ENCODE measurements at places on chromosomes 7 and 10.

- DNase-seq, result no peak
Observed at GRCh38 chr7:2540641-2541051, 14.7 kb downstream of the BRAT1 start.

- no peak for DNase-seq
Observed at GRCh38 chr7:64959072-64959747, 31.6 kb downstream of the ZNF117 start.

GRCh38 chr7:112022128-112022527 lies 184.1 kb downstream of the DOCK4 start:
- DNase-seq, result no peak

GRCh38 chr7:38393874-38394273 lies 120.4 kb upstream of the TARP start:
- DNase-seq, result no peak

DNA sequence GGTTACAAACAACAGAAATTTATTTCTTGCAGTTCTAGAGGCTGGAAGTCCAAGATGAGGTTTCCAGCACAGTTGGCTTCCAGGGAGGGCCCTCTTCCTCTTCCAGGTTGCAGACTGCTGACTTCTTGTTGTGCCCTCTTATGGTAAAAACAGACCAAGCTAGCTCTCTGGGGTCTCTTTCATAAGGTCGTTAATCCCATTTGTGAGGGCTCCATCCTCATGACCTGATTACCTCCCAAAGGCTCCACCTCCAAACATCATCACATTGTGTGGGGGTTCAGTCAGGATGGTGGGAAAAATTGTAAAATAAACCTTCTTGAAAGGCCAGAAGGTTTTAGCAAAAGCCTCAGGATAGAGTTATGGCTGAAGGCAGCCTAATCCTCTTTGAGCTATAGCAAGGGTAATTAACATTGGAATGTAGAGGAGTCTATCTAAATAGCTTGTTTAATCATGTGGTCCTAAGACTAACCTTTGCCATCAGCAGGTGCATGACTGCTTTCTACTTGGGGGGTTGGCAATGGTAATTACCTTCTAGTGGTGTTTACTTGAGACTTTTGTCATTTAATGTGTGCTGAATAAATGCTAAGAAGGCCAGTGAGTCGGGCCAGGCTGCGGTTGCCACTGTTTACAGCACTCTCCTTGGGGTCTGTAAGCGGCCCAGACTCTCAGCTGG lies 80.8 kb downstream of the PPP1R17 start:
- no peak for DNase-seq

DNA sequence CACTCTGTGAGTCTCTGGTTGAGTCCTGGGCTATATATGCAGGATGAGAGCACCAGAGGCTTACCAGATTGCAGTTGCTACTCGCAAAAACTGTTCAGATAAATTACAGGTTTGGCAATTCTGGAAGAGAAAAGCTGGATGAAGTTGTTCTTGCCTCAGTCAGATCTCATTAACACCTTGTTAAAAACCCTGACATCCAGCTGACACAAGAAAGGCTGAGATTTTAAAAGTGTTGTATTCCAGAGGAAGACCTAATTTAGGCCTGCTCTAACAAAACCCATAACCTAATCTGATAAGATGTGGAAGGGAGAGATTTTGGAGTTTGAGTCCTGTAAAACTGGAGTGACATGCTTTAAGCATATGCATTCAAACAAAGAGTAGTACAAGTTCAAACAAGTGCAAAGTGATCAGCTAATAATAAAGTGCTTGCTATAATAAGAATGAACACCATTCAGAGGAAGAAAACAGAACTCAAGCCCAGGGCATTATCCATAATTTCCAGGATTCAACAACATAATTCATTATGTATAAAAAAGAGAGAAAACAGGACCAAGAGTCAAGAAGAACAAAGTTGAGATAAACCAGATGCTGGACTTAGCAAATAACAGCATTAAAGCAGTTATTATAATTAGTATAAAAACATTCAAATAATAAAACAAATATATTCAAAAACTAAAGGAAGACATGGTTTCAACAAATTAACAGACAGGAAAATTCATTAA lies 135.5 kb downstream of the CD36 start:
- no peak for DNase-seq

- DNase-seq, result no peak
Observed at GRCh38 chr10:92081641-92082040, 158.1 kb downstream of the BTAF1 start.

- DNase-seq, result no peak
Observed at GRCh38 chr7:75655536-75655935, 83.2 kb downstream of the HIP1 start.

DNA sequence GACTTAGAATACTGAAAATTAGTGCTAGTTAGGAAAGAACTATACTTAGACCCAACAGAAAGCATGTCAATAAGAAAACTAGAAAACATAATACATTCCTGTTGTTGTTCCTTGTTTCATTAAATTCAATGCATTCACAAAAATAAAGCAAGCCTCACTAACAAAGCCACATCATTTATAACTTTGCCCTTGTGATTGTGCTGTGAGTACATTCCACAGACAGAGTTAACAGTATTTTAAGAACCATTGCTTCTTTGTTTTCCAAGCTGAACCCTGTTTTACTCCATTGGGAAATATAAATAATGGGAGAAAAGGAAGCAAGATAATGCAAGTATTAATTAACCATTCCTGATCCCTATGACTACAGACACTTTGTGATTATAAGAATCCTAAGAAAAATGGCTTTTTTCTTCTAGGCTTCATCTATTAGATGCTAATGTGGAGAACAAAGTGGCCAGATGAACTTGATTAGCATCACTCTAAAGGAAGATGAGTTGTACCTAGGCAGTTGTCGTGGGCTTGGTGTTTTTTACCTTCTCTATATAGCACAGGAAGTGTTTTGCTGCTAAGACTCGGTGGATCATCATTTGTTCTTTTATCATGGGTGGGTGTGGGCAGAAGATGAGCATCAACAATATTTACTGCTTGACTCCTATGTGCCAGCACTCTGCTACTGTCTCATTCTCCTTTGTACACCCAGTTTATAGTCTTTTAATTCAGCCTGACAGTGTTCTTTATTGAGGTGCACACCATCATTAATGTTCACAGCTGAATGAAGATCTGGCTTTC lies 34.2 kb upstream of the ZNRF2 start:
- no peak for DNase-seq

DNA sequence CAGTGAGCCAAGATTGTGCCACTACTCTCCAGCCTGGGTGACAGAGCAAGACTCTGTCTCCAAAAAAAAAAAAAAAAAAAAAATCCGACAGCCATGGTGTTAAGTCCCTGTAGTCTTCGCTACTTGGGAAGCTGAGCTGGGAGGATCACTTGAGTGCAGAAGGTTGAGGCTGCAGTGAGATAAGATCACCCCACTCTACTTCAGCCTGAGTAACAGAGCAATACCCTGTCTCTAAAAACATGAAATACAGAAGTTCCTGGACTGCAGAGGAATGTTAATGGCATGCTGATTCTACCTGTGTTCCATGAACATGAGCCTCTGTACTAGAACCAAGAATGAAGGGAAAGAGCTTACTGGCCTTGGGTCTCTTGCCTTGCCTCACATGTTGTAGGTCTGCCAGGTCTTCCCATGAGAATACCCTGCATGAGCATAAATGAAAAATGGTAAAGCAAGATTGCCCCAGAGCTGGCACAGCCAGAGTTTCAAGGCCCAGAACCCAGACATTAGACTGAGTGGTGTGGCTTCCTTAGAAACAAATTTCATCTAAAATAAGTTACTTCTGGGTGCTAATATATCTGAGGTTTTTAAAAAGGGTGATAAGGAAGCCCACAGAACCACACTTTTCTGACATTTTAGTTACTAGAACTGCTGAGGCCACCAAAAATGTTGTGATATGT lies 8.6 kb downstream of the YAE1 start:
- DNase-seq, result no peak

DNA sequence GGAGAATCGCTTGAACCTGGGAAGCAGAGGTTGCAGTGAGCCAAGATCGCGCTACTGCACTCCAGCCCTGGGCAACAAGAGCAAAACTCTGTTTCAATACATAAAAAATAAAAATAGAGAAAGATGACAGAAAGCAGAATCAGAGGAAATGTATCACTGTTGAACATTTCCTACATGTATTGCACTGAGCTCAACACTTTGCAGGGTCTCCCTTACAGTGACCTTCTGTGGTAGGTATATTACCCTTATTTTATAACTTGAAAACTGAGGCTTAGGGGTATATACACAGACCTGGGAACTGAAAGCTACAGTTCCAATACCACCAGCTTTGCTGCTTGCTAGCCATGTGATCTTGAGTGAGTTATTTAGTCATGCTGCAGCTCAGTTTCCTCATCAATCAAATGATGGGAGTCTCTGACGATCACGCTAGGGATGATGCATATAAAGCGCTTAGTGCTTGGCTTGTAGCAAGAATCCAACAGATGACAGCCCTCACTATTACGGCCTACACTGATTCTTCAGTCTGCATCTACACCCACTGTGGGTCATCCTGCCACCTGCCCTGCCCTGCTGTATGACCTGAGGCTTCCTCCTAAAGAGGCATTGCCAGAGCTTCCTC lies 99.0 kb downstream of the PDE1C start:
- DNase-seq, result no peak

DNA sequence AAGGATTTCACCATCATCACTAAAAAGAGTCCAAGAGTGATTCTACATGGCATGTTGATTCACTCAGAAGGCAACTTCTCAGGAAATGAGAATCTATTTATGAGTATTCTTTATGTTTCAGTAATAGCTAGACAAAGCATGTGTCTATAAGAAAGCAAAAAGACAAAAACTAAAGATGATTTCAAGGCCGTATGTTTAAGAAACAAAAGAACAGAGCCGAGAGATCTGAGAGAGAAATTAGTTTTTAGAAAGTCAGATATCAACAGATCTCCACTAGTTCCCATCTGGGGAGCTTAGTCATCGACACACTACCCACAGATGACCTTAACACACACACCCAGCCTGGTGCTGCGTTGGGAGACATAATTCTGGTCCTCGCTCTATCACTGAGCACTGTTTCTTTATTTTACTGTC lies 21.0 kb downstream of the PIP4K2A start:
- DNase-seq, result no peak

GRCh38 chr7:41029072-41029499 lies 673.8 kb downstream of the INHBA start:
- DNase-seq, result no peak

- DNase-seq, result peak; percentile 24
Observed at GRCh38 chr7:17369691-17370426, 71.4 kb downstream of the AHR start.

DNA sequence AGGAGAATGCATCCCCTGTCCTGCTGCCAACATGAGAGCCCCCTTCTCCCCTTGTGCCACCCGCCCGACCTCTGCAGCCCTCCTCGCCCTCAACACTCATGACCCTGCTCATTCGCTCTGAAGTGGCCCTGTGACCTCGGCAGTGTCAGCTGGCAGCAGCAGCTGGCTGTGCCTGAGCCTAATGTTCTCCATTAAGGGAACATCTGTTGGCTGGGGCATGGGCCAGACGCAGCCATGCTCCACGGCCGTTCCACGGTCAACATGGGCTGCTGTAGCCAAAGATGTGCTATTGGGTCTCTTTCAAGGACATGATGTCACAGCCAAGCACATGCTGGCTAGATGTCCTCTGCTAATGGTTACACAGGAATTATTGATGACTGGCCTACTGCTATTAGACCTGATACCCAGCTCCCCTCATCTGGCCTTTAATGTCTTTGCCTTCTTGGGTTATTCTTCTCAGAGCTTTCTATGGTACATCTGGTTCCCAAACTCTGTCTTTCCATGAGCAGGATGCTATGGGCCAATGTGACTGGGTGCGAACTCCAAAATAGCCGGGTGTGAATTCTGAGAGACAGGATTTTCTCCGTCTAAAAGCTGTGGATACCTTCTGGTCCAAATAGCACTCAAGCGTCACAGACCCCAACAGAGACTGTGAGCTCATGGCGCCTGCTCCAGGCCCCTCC lies 22.4 kb downstream of the ADCYAP1R1 start:
- peak; percentile 72 for DNase-seq

DNA sequence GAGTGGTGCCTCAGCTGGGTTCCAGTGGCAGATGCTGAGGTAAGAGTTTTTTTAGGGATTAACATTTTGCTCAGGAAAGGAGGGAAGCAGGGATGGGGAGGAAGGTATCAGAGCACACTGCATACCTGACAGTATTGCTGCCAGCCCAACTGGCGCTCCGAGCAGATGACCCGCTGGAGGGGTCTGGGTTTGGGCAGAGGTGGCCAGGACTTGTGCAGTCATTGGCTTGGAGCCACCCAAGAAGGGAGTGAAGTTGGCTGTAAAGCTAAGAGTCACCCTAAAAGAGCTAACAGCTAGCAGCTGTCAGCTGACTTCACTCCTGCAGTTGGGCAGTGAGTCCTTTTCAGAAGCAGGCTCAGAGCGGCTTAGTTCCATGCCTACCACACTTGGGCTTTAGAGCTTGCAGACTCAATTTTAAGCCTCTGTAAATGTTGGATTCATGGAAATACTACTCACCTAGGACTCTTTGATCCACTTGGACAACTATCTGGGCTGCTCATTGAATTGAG lies 5.8 kb upstream of the ARHGAP22 start:
- DNase-seq, result no peak

DNA sequence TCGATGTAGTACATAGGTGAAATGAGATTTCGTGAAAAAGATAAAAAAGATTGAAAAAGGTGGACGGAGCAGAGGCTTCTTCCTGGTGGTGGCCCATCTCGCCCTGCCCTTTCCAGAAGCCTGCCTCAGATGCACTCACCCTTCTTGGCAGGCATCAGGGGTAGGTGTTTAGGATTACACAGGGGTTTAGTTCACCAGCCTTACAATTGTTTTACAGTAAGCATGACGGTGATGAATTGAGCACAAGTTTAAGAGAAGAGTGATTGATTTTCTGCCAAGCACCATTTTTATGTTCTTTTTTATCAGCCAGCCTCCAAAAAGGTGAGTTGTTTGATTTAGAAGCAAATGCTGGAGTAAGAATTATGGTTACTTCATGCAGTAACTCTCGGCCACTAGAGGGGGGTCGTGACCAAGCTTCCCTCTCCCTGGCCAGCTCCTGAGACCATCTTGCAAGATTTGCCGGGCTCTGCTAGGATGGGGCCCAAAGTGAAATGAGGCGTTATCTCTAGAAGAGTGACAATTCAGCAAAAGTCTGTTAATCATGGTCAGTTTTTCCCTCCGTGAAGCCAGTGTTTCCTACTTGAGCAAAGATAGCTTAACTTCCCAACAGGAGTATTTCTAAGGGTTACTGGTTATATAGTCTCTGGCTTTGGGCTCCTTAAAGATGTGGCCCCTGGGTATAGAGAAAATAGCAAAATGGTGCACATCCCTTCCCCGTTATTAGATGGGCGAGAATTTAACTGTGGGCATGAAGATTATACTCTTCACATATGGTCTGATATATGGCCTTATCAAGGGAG lies 228.8 kb downstream of the BMPER start:
- DNase-seq, result peak; percentile 64

All from uterus (tissue), 4 donors.